ENCODE measurements at places on chromosomes 7 and 10. TPM values are rescaled to one million over a fixed set of nuclear protein-coding genes. Genes with fewer than 3 reads are reported as not detected.

DNA sequence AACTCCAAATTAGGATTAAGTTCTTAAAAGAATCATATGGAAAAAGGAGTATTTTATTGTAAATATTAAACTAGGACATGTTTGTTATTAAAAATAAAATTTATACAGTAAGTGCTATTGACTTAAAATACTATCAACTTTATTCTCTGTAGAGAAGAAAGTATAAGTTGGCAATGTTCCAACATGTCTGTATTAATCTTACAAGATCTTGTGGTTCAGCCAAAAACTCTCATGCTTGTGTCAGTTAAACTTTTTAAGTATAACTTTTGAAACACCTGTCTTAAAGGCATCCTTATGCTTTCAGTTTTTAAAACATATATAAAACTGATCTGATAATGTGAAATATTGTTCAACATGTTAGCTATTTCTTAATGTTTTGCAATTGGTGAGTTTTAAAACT is 160.7 kb downstream of the ZEB1 start:
- no peak for DNase-seq

GRCh38 chr7:155610633-155611193 is 33.7 kb upstream of the RBM33 start:
- no peak for DNase-seq

GRCh38 chr7:130136579-130137167 is 66.3 kb downstream of the KLHDC10 start:
- DNase-seq: no peak

DNA sequence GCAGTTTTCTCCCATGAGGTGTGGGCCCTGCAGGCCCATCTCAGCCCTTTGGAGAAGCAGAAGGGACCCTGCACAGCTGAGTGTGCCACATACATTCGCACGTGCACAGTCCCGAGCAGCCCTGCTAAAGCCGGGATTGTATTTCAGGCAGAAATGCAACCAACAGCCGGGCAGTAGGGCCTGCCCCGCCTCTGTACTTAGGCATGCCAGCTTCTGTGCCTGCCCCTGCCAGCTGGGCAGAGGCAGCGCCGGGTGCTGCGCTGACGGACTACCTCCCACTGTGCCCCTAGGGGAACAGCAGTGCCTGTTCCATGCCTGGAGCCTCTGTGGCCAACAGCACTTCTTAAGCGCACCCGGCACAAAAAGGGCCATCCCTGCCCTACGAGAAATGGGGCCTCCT is 170.3 kb downstream of the NEURL1 start:
- DNase-seq: no peak

- DNase-seq: no peak
Measured at GRCh38 chr7:118182593-118183427, 1.2 kb upstream of the LSM8 start.

DNA sequence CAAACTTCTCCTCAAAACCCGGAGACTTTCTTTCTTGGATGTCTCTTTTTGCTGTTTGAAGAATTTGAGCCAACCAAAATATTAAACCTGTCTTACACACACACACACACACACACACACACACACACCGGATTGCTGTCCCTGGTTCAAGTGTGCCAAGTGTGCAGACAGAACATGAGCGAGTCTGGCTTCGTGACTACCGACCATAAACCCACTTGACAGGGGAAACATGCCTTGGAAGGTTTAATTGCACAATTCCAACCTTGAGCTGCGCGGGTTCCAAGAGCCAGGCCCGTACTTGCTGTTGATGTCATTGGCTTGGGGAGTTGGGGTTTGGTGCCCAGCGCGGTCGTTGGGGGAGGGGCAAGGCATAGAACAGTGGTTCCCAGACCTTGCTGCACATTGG is 1.7 kb downstream of the EGFR start:
- peak; percentile 47 for DNase-seq

GIMAP7 gene
- polyA plus RNA-seq: 38.9 TPM

VCL gene
- 101 TPM for polyA plus RNA-seq

BTBD16 gene
- polyA plus RNA-seq: not detected

All from right lung (tissue), 10 donors.